Gastrocnemius medialis (tissue), 4 donors: ENCODE measurements at places on chromosomes 7 and 10.

DNA sequence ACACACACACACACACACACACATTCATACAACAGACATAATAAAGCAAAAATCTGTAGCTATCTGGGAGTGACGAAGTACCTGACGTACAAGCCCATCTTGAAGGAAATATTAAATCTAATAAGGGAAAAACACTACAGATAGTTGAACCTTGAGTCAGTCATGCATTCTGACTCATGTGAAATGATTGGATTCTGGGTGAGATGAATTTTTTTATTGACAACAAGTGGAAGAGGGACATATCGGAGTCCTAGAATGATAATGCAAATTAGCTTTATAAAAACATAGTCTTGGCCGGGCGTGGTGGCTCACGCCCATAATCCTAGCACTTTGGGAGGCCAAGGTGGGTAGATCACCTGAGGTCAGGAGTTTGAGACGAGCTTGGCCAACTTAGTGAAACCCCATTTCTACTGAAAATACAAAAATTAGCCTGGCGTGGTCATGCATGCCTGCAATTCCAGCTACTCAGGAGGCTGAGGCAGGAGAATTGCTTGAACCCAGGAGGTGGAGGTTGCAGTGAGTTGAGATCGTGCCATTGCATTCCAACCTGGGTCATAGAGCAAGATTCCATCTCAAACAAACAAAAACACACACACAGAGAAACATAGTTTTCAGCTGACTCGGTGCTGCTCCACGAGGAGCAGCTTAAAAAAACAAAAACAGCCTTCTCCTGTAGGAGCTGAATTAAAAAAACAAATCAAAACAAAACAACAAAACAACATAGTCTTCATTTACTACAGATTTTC, 154.4 kb upstream of the MKLN1 start:
- DNase-seq = no peak

- DNase-seq = no peak
These were observed 118.8 kb downstream of the CDK6 start for GRCh38 chr7:92717623-92717992.

GRCh38 chr10:28922127-28922526, 244.8 kb downstream of the BAMBI start:
- DNase-seq = no peak

- no peak for DNase-seq
These were observed 643.0 kb downstream of the SUGCT start for GRCh38 chr7:40777730-40778312.

GRCh38 chr10:1549591-1550290, 187.6 kb downstream of the ADARB2 start:
- DNase-seq = no peak

DNA sequence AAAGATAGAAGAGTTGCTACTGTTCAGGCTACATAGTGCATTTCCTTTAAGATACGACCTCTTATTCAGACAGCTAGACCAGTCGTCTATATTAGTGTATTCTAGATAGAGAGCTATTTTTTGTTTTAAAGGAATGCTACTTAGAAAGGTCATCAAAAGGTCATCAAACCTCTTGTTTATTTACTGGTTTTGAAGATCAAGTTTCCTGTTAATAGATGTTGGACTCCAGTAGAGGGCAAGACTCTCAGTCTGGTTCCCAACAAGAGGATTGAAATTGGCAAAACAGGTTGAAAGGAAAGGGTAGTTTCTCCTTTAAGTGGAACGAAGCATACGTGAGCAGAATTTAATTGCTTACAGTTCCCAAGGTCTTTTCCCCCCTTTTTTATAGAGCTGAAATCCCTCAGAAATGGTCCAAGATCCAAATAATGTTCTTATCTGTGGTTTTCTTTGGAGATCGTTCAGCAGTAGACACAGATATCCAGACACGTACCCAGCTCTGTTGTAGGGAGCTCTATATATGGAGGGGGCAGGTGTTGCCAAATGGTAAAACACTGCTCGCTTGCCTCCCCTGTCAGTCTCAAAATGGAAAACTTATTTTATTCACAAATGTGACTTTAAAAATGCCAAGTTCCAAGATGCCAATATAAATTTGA, 37.2 kb downstream of the BAMBI start:
- DNase-seq = no peak
